ENCODE measurements at places on chromosomes 6 and 20. TPM values are rescaled to one million over a fixed set of nuclear protein-coding genes. Genes with fewer than 3 reads are reported as not detected.

The KCNG1 gene
- 0.30 TPM for total RNA-seq

GRCh38 chr6:118843685-118844390 lies 50.1 kb upstream of the ASF1A start:
- no peak for DNase-seq

GRCh38 chr6:100175814-100176310 lies 181.8 kb upstream of the MCHR2 start:
- no peak for DNase-seq

GRCh38 chr6:34031625-34032383 lies 114.1 kb downstream of the GRM4 start:
- no peak for DNase-seq

- no peak for DNase-seq
Observed at GRCh38 chr6:135577059-135577538, 79.6 kb upstream of the AHI1 start.

The TENT5A gene
- 2.0 TPM for total RNA-seq

The SLC24A3 gene
- not detected for total RNA-seq

GRCh38 chr20:1332749-1333300 lies 3.9 kb upstream of the SDCBP2 start:
- DNase-seq, result peak; percentile 13

The COL11A2 gene
- total RNA-seq, result 0.53 TPM

- peak; percentile 74 for DNase-seq
Observed at GRCh38 chr6:42901538-42901957, 14.3 kb upstream of the PTCRA start.

GRCh38 chr6:34556031-34556471 lies at the start of gene SPDEF:
SPDEF (minus strand) TSS chr6:34556329; CDS start chr6:34544455, 11,874 bp downstream.
- DNase-seq, result no peak

DNA sequence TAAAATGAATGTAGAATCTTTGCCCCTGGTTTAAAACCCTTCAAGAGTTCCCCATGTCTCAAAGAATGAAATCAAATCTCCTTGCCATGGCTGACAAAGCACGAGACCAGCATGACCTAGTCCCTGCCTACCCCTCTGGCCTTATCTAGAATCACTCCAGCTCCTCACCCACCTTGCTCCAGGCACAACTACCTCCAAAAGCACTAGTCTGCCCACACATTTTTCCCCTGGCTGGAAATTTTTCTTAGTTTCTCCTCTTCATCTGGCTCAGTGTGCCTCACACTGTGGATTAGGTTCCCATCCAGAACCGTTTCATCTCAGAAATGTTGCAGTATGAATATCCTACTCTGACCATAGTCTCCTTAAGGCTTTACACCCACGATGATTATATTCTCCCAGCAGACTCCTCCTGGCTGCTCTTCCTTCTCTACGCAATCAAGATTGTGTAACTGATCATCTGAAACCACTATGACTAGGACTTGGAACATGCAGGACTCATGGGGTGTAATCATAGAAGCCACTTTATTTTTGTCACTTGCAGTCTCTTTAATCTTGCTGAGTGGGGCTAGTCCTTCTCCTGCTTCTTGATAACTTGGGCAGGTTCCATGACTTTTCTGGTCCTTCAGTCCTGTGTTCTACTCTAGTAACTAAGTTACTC lies 7.8 kb upstream of the MRS2 start:
- no peak for DNase-seq

The TMEM63B gene
- total RNA-seq, result 14.7 TPM

GRCh38 chr6:39634646-39635341 lies 90.4 kb downstream of the KIF6 start:
- DNase-seq, result no peak

The GSTA2 gene
- not detected for total RNA-seq

DNA sequence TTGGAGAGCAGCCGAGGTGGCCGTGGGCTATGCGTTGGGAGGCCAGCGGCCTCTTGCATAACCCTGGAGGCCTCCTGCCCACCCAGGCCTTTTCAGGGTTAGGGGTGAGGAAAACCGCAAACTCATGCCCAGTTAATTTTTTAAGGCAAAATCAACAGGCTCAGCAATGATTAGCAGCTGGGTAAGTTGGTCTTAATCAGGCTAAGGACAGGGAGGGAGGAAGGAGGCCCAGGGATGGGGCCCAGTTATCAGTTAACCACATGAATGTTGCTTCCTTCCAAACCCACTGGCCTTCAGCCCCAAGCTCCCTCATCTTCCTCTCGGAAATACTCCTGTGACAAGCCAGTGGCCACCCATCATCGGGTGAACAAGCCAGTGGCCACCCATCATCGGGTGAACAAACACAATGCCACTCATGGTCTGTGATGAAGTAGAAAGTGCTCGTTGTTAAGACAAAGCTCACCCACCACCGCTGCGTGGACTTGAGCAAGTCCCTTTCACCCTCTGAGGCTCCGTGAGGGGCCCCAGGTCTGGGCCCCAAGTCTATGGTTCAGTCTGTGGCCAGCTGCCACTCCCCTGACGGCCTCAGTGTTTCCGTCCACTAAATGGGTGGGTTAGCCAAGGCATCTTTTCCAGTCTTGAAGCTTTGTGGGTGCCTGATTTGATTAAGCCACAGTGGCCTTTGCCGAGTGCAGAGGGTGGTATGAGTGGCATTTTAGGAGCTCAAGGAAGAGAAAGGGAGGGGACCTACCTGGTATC lies 39.4 kb downstream of the HNF4A start:
- no peak for DNase-seq

DNA sequence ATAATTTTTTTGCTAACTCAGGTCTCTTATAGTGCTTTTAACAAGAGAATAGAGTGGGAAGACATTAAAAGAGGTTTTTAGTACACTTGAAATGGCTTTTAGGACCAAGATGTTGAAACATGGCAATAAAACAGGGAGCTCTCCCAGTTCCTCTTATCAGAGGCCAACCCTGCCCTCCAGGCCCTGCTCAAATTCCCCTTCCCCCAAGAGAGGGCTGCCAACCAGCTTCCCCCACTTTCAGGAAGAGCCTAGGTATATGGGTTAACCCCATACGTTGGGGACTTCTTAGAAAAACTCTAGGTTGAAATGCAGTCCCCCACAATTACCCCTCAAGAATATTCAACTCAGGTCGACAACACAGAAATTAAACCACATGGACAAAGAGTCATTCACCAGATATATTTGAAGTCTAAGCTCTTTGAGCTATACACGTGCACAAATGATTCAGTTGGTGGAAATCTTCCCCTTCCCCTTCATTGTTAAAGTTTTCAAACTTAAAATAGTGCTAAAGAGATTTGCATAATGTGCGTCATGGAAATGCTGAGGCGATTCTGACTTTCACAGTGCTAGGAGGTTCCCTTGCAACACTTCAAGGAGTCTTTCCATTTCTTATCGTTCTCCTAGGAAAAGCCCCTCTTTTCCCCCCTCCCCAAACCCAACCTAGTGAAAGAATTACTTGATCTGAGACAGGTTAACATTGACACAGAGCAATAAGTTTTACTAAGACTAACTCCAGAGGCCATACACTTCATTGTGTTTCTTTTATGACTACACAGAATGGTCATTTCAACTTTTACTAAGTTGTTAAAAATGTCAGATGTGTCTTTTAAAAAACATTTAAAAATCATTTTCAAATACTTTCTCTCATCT lies 49.8 kb upstream of the ENPP5 start:
- no peak for DNase-seq

DNA sequence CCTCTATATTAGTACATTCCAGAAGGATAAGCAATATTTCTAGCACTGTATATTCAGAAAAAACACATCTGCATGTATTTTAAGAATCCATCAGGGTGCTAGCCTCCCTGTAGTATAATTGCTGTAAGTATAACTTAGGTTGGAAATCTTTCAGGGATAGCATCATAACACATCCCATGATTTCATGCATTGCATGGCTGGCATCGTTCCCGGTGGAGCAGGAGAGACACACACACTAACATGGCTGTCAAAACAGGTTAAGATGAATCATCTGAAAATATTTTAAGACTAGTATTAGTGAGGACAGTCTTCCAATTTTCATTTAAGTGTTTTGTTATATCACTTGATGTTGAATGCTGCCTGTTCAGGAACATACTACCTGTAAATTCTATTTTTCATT lies 32.1 kb upstream of the CENPW start:
- DNase-seq, result no peak

The GPR63 gene
- 3.7 TPM for total RNA-seq

- no peak for DNase-seq
Observed at GRCh38 chr6:125188037-125188436, 34.5 kb downstream of the TPD52L1 start.

DNA sequence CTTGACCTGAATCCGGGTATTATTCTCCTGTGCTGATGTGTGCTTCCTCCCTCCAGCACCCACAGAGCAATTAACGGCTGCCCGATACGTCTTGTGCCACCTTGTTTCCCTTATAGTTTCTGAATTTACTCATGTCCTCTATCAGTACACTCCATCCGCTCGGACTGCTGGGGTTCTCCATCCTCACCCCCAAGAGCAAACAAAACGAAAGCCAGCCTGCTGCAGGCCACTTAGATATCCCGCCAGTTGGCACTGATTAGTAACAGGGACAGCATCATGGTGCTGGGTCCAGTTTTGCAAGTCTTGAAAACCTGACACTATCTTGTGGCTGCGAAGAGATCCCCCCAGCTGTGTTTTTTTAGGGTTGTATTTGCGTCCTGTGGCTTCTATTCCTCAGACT lies 71.8 kb downstream of the SSR1 start:
- DNase-seq, result no peak

DNA sequence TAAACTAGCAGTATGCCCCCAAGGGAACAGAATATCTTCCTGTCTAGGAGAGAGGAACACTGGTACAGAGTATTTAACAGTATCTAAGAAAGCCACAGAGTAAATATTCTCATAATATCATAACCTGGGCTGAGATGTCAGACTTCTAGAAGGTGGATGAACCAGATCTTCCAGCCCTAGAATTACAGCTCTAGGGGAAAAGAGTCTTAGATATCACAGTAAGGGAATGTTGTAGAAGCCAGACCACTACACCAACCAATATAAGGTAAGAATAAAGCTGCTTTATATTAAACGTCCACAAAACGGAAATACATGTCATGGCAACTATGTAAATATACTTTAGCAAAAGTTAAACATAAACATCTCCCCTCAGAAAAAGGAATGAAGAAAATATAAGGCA lies 12.4 kb downstream of the SERINC1 start:
- DNase-seq, result no peak

The PAK5 gene
- not detected for total RNA-seq

The BCAS1 gene
- total RNA-seq, result not detected

DNA sequence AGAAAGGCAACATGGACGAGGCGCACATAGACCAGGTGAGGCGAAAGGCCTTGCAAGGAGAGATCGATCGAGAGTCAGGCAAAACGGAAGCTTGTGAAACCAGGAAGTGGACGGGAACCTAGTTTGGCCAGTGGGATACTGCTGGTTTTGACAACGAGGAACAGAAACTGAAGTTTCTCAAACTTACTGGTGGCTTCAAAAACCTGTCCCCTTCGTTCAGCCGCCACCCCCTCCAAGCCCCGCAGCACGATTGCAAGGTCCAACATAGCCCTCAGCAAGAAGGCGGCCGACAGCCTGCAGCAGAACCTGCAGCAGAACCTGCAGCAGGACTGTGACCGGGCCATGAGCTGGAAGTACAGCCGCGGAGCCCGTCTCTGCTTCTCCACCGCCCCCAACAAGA lies 238.0 kb downstream of the KHDC1L start:
- no peak for DNase-seq

GRCh38 chr20:12203399-12203798 lies 285.7 kb downstream of the BTBD3 start:
- no peak for DNase-seq

The LAMA5 gene
- total RNA-seq, result 0.33 TPM

The BPIFB3 gene
- total RNA-seq, result not detected

- DNase-seq, result no peak
Observed at GRCh38 chr6:156595476-156595875, 181.7 kb upstream of the ARID1B start.

The CNBD2 gene
- total RNA-seq, result 5.4 TPM

- no peak for DNase-seq
Observed at GRCh38 chr6:147095316-147095715, 108.9 kb upstream of the STXBP5 start.

DNA sequence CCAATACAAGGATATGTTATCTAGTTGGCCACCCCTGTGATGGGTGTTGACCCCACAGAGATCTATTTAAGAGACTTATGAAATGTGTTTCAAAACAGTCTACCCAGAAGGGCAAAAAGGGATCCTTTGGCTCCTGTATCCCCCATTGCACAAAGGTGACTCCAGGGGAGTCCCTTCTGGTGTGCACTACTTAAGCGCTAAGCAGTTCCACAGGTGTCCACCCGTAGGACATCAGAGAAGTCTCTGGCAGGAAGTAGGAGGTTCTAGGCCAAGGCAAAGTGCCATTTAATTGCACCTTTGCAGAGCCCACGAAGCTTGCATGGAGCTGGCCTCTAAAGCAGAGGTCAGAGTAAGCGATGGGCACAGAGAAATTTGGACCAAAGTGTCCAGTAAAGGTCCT lies 147.7 kb downstream of the MRPL14 start:
- DNase-seq, result peak; percentile 7

GRCh38 chr6:50362706-50363105 lies 313.0 kb upstream of the DEFB112 start:
- no peak for DNase-seq

DNA sequence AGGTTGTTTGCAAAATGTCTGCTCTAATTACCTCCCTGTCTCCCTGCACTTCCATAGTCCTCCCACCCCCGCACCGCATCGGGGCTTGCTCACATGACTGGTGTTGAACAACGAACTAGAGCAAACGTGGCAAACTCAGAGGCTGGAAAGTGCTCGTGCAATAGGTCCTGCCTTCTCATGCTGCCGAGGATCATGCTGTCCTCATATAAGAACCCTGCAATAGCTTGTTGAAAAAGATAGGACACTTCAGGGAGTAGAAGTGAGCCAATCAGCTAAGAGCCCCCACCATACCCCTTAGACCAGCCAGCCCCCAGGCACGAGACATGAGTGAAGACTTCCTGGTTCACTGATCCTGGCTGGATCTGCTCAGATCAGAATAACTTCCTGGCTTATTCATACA lies 219.2 kb downstream of the C6orf118 start:
- DNase-seq, result no peak

The BMP7 gene
- total RNA-seq, result not detected

- DNase-seq, result no peak
Observed at GRCh38 chr20:39873286-39873685, 815.8 kb downstream of the MAFB start.

GRCh38 chr6:166603043-166603690 lies 16.7 kb upstream of the RAMACL start:
- no peak for DNase-seq

DNA sequence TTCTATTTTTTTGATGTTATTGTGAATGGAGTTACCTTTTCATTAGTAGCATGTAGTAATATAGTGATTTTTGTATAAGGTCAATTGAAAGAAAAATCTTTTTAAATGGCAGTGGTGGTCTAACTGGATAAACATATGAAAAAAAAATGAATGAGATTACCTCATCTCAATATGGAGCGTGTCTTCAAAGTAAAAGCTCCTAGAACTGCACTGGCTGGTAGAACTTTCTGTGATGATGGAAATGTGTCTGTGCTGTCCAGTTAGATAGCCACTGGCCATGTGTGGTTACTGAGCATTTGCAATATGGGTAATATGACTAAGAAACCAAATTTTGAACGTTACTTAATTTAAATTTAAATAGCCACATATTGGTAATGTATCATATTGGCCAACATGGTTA lies 44.1 kb downstream of the MRAP2 start:
- no peak for DNase-seq
